ENCODE measurements at places on chromosomes 4 and X. TPM values are rescaled to one million over a fixed set of nuclear protein-coding genes. Genes with fewer than 3 reads are reported as not detected.

The CT45A8 gene
- total RNA-seq, result not detected

The SSX1 gene
- total RNA-seq, result not detected

The G6PD gene
- total RNA-seq, result 63.1 TPM

The GK gene
- 106 TPM for total RNA-seq

The BTC gene
- total RNA-seq, result not detected

The C4orf50 gene
- 0.05 TPM for total RNA-seq

The ARHGAP6 gene
- not detected for total RNA-seq

The GPRASP3 gene
- total RNA-seq, result 1.0 TPM

The SRPX gene
- not detected for total RNA-seq

The WWC2 gene
- 3.6 TPM for total RNA-seq

The CNOT6L gene
- total RNA-seq, result 122 TPM

The DLG3 gene
- total RNA-seq, result 18.4 TPM

DNA sequence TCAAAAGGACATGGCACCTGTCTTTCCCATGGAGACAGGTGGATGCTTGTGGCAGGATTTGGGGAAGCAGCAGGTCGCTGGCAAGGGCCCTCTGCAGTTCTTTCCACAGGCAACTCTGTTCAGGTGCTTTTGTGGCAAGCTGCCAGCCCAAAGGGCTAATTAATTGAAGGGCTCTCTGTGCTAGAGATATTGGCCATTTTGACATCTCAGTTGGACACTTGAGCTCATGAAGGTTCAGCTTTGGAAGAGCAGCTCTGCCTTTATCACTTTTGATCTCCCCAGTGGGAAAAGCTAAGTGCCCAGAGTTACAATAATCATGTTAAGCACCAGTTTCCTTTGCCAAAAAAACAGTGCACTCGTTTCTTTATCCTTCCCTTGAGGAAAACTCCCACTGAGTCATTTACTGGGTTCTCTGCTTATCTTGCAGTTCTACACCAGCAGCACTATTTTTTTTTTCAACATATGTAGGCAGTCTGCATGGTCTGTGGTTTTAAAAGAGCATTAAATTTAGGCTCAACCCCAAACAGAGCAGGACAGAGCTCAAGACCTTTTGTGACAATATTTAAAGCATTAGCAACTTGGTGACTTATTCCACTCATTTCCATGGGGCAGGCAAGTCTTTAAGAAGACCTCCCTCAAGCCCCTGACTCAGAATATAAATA lies 336.4 kb upstream of the RASGEF1B start:
- no peak for DNase-seq

DNA sequence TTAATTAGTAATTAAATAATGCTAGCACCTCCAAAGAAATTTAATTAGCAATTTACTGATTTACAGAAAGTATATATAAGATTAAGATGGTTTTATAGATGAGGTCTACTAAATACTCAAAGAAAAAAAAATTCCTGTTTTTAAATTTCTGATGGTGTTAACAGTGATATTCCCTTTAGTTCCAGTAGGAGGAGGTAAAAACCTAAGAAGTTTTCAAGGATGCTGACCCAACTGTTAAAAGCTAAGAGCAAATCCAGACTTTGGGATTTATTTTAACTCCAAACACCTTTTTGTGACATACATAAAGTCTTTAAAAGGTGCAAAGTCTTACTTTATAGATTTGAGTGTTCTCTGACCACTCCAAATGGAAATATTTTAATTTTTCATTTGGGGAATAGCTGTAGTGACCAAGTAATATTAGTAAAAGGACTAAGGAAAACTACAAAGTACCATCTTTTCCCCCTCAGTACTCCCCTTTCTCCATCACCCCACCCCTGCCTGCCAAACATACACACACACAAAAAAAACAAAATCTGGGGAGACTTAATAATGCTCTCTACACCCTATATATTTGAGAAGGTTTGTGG lies 34.2 kb upstream of the CSN1S1 start:
- no peak for DNase-seq

DNA sequence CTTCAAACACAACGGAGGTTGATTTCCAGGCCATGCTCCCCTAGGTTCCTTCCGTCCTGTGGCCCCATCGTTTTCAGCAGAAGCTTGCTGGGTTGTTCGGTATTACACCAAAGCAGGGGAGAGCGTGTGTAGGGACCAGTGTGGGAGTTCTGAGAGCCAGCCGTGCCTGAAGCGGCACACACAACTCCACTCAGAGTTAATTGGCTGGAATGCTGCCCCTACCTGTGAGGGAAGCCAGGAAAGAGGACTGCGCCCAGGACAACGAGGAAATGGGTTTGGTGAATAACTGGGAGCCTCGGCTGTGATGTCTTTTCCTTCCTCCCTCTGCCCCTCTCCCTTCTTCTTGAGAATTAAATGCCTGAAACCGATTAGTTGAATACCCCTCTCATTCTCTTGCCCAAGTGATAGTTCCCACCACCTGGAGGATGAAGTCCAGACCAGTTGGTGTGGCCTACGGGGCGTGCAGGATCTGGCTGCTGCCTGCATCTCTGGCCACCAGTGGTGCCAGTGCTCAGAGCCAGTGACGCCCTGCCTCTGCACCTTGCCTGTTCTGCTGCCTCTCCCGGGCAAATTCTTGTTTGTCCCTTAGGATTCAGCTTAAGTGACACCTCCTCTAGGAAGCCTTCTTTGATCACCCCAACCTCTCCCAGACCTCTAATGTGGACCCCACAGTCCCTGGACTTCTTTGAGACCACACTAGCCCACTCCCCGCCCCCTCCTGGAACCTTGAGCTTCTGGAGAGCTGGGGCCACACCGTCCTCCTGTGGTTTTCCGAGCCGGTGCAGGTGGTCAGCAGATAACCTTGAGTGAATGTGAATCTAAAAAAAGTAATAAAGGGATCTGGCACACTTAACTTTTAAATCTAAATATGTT lies 33.6 kb downstream of the TBC1D14 start:
- no peak for DNase-seq

DNA sequence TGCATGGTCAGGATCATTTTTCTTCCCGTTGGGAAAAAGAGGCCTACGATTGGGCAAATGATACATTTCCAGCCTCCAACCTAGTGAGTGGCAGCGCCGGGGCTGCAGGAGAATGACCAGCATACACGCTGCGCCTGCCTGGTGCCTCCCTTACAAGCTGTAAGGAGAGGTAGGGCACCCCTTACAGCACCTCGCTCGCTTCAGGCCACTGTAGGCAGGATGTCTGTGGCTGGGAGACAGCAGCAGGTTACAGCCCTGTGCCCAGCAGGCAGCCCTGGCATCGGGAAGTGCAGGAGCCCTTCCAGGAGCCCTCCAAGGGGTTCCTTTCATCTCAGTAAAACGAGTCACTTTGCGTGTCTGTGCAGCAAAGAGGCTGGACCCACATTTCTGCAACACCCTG lies 88.4 kb downstream of the EVC start:
- no peak for DNase-seq

- DNase-seq, result no peak
Observed at GRCh38 chr4:182939680-182940079, 22.5 kb upstream of the DCTD start.

- DNase-seq, result peak; percentile 47
Observed at GRCh38 chrX:13001961-13002671, 27.2 kb downstream of the TMSB4X start.

GRCh38 chrX:45803383-45803921 lies 602.8 kb upstream of the DIPK2B start:
- peak; percentile 72 for DNase-seq

GRCh38 chrX:40013266-40014195 lies 84.2 kb downstream of the BCOR start:
- peak; percentile 58 for DNase-seq

DNA sequence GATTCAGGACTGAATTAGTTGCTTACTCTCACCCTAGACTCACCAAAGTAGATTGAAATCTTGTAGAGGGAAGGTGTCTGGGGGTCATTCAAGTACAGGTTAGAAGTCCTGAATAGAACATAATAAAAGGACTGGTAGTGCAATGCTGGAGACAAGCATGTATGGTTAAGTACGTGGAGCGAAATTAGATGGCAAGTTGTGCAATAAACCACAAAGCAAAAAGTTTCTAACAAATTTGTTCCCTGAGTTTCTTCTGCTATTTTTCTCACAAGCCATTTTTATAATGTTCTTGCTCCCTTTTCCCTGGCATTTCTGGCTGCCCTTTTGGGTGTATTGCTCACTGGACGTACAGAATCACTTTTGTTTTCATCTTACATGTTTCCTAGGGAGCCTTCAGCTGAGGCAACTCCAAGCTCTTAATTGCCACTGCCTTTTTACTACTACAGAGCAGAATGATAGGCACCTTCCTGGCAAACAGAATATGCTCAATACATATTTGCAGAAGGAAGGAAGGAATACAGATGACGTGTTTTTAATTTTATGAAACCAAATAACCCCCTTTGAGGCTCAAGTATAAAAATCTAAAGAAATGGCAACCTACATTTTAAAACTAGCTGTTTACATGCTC lies 23.4 kb downstream of the LANCL3 start:
- no peak for DNase-seq

DNA sequence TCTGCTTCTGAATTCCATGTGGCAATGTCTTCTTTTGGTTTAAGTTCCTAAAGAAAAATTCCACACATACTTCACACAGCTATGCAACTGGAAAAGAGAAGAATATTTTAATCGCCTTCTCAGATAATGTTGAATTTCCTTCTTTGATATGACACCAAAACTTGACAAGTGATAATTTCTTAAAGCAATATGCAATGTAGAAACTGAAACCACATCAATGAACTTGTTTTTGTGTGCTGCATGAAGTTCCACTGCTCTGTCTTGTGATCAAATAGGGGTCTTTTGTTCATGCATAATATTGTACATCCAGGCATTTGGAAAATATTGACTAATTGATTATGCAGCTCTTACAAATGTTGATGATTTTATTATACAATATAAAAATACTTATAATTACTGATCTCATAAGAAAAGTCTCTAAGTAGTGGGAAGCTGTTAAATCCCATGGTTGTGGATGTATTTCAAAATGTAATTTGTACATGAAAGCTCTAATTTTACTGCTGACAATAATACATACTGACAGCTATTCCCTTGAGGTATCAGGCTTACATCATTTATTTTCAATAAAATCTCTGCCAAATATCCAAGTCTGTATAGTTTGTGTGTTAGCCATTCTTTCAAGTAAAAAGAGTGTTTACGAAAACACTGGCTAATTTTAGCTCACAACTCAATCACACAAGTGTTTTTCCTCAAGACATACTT lies 56.5 kb downstream of the AGA start:
- DNase-seq, result no peak

- DNase-seq, result no peak
Observed at GRCh38 chr4:35175894-35176293, 1068.4 kb downstream of the ARAP2 start.

GRCh38 chrX:97529536-97530200 lies 646.0 kb downstream of the RPA4 start:
- no peak for DNase-seq

- DNase-seq, result no peak
Observed at GRCh38 chrX:81241753-81242152, 39.9 kb downstream of the SH3BGRL start.

DNA sequence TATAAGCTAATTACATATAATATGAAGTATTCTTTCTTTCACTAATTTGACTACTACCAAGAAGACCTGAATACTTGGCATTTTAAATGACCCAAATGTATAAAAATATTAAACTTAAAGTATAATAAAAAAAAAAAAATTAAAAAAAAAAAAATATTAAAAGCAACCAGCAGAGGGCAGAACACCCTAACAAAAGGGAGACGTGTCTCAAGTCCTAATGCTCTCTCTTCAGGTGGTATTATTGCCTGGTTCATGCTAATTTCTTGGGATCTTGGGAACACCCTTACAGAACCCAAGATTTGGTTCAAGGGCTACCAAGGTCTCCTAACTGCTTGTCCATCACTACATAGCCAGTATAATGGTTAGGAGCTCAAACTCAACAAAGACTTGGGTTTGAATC lies 754.8 kb downstream of the RAB28 start:
- DNase-seq, result no peak

GRCh38 chr4:110248100-110248499 lies 49.7 kb upstream of the ELOVL6 start:
- DNase-seq, result no peak

- no peak for DNase-seq
Observed at GRCh38 chr4:158006990-158007389, 165.8 kb downstream of the GASK1B start.

DNA sequence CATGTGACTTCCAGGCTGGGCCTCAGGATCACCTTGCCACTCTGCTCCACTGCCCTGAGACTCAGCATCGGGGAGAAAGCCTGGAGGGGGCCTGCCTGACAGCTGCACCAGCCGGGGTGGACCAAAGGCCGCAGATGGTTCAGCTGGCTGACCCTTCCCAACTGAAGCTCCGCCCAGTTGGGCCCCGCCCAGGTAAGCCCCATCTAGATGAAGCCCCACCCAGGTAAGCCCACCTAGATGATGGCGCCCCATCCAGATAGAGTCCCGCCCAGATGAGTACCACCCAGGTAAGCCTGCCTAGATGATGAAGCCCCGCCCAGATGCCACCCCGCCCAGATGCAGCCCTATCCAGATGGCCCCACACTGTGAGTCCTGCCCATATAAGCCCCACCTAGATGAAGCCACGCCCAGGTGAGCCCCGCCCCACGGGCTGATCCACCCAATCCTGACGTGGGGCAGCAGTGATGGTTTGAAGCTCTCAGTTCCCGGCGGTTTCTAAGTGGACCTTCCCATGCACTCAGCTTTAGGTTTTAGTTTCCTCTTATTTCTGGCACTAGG lies 10.0 kb downstream of the ZFYVE28 start:
- peak; percentile 55 for DNase-seq
